ENCODE measurements at places on chromosomes 3 and 15.

GRCh38 chr3:65778968-65779367, 259.8 kb downstream of the MAGI1 start:
- no peak for DNase-seq

DNA sequence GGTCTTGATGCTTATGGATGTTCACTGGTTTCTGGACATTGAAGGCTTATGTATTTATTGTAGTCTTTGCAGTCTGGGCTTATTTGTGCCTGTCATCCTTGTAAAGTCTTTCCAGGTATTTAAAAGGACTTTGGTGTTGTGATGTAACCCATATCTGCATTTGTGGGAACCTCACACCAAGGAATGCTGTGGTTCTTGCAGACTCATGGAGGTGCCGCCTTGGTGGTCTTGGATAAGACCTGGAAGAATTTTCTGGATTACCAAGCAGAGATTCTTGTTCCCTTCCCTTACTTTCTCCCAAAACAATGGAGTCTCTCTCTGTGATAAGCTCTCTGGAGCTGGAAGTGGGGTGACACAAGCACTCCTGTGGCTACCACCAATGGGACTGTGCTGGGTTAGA, 363.5 kb upstream of the NECTIN3 start:
- DNase-seq = no peak

GRCh38 chr15:91100814-91101607, 954 bp downstream of the SV2B start:
- no peak for DNase-seq

GRCh38 chr15:41961595-41962202, 10.7 kb downstream of the EHD4 start:
- no peak for DNase-seq

DNA sequence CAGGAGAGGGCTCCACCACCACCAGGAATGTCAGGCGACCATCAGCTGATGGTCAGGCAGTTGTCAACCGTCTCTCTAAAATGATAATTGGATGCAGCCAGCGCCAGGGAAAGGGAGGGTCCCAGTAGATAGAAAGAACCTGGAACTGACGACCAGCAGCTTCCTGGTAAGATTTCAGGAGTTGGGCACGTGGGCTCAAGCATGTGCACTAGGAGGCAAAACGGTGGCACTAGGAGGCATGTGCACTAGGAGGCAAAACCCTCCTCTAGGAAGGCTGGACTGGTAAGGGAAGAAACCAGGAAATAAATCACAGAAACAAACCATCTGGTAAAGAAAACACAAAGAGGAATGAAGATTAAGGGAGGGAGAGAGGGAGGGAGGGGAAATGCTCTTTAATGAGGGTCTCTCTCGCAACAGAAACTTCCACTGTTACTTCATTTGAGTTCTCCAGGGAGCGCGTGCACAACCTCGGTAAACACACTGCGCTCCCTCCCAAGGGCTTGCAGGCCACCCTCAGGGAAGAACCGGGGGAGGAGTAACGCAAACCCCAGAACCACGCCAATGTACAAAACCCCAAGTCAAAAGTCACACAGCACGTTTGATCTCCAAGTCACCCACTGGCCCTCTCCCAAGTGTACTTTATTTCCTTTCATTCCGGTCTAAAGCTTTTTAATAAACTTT, 116.7 kb downstream of the XXYLT1 start:
- no peak for DNase-seq

- DNase-seq = no peak
Measured at GRCh38 chr3:50453907-50454306, 49.5 kb downstream of the CACNA2D2 start.

GRCh38 chr3:45082142-45082538, 56.0 kb downstream of the CLEC3B start:
- DNase-seq = no peak

- no peak for DNase-seq
Measured at GRCh38 chr3:13353936-13354542, 66.1 kb downstream of the NUP210 start.

GRCh38 chr15:32828507-32829186, 110.8 kb downstream of the GREM1 start:
- DNase-seq = no peak

GRCh38 chr3:62892951-62893350, 17.7 kb upstream of the CADPS start:
- no peak for DNase-seq

DNA sequence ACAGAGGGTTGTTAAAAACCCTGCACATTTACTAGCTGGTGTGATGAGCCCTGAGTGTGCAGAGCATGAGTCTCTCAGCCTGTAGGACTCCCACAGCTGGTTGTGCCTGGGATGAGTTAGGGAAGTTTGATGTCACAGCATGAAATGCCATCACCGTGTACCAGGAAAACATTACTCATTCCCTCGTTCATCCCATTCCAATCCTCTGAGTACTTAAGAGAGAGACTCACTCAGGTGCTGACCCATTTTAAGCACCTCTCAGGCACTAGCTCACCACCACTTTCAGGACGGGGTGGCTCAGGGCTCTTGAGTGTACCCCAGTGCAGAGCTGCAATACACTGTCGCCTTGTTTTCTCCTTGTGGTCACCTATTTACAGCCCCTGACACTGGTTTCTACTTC, 18.7 kb downstream of the MGLL start:
- DNase-seq = no peak

DNA sequence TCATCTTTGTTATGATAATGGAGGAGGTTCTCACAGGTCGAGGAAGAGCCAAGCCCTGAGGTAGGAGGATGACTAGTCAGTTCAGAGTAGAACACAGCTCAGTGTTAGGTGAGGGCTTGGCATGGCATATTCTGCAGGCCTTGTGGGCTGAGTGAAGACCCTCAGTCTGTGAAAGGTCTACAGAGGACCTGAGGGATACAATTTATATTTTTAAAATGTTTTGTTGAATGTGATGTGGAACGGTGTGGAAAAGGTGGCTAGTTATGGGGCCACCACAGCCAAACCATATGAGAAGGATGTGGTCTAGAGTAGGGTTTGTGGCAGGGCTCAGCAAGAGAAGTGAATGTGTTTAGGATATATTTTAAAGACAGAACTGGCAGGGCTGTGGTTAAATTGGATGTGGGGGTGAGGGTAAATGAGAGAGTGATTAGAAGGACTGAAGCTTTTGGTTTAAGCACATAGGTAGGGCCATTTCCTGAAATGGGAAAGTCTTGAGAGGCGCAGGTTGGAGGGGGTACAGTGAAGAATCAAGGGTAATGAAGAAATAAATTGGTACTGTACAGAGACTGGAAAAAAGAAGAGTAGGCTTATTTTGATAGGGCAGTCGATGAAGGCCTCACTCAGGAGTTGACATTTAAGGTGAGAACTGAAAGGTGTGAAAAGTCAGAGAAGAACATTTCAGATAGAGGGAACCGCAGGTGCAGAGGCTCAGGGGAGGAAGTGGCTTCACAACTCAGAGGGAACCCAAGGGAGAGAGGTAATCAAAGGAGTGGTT, 60.5 kb downstream of the SPTSSB start:
- DNase-seq = no peak

GRCh38 chr3:183249006-183249718, 3.9 kb upstream of the B3GNT5 start:
- DNase-seq = no peak

DNA sequence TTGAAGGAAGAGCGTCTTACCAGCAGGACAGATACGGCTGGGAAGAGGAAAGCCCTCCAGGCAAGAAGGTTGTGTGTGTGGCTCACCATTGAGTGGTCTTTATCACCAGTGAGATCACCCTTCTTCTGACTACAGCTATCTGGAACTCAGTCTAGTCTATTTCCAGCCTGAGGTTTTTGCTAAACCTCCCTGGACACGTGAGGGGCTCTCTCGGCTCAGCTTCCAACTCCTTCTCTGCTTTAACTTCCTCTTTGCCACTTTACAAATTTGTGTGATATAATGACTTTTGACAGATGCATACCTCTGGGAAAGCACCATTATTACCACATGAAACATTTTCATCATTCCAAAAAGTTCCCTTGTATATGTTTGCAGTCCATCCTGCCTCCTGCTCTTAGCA, 15.3 kb upstream of the ROPN1 start:
- no peak for DNase-seq

GRCh38 chr15:92095693-92096092, 242.2 kb downstream of the SLCO3A1 start:
- no peak for DNase-seq

DNA sequence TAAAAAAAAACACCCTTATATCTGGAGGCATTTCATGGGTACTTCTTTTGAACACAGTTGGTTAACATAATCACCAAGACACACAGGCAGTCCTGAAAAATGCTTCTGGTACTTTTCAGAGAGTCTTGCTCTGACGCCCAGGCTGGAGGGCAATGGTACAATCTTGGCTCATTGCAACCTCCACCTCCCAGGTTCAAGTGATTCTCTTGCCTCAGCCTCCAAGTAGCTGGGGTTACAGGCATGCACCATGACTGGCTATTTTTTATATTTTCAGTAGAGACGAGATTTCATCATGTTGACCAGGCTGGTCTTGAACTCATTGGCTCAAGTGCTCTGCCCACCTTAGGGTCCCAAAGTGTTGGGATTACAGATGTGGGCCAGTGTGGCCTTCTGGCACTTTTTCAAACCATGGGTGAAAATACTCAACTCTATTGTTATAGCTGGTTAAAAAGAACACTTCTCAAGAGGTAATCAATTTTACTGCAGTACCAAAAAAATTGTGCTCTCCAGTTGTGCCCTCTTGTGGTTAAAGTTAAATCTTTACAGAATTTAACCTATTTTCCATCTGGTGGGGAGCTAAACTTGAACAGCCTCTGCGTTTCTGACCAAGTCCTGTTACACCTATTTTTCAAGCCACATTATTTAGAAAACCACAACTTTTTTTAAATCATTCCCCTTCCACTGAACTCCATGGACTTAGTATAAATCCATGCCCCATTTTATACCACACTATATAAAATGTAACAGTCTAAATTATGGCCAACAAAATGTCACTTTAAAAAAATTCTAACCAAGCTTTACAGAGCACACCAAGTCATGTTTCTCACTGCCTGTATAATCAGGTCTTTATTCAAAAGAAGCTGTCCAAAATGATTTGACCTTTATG, 1.2 kb upstream of the SNAPC5 start:
- no peak for DNase-seq

DNA sequence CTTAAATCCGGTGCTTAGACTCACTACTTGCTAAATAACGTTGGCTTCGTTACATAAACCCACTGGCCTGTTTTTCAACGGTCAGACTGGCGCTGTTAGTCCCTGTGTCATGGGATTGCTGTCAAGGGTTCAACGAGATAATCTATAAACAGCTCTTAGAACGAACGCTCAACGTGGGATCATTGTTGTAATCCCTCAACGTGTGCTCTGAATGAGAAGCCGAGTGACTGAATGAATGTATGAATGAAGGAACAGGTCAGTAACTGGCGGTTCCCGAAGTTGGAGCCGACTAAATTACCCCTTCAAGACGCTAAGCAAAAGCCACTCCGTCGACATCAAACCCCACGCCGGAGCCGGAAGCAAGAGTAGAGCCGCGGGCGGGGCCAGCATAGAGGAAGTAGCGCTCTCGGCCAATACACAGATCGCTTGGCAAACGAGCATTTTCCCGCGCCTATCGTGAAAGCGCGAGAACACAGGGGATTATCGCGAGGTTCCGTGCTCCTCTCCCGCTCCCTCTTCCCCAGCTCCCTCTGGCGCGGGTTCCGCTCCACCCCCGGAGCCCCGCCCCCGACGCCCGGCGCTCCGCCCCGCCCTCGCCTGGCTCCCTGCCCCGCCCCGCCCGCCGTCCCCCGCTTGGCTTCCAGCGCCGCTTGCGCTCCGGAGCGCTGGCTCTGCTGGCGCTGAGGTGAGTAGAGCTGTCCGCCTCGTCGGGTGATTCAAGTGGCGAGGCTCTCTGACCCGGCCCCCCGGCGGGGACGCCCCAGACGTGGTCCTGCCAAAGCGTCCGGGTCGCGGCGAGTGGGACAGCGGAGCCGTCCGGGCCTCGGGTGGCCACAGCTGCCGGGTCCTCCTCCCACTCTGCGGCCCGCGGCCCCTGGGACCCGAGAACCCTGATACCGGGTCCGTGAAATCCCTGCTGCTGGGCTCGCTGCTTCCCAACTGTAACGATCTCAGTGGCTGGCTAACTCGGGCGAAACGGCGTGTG, at the start of gene LRRC28:
Gene LRRC28, plus strand, starts transcription at position 625 of the 985 bp plus-strand sequence. CDS start 4,477 bp downstream, outside the sequence.
- DNase-seq = peak; percentile 98

- DNase-seq = no peak
Measured at GRCh38 chr3:149114458-149114857, 15.0 kb upstream of the HPS3 start.

- DNase-seq = no peak
Measured at GRCh38 chr3:113219605-113220300, 8.4 kb downstream of the BOC start.

DNA sequence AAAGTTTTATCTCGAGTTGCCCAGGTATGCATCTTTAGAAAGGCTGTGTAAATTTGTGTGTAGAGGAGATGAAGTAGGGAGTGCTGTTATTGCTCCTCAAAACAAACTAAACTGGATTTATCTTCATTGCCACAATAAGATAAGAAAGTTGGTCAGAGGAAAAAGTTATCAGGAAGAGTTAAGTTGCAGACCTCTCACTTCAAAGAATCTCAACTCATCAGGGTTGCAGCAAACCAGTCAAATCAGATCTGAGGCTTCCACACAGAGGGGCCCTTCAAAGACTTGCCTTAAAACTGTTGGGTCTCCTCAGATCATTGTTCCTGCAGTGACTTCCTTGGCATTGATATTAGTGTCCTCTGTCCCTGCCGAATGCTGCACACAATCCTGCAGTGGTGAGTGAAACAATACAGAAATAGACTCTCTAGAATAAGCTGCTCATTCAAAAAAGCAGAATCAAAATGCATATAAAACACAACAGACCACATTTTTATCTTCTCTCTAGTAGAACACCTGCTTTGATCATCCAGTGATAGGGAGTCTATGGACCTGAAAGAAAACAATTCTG, 191.2 kb upstream of the CBLB start:
- no peak for DNase-seq

GRCh38 chr15:68885070-68885469, 45.3 kb upstream of the SPESP1 start:
- no peak for DNase-seq

- no peak for DNase-seq
Measured at GRCh38 chr15:78923480-78924360, 21.1 kb downstream of the CTSH start.

DNA sequence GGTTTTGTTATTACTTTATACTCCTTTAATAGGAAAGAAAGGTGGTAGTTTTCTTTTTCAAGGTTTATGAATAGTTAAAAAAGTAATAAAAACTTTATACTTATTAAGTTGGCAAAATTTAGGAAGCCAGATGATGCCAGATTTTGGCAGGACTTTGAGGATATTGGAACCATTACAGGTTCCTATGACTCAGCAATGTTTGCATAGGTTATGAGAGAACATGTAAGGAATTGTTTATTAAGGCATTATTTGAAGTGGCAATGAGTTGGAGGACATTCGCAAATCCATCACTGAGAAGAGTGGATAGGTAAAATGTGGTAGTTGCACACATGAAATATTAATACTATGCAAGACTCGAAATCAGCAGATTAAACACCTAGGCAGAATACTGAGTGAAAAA, 29.9 kb downstream of the CDAN1 start:
- peak; percentile 42 for DNase-seq

GRCh38 chr3:177061369-177061768, 135.9 kb downstream of the TBL1XR1 start:
- no peak for DNase-seq

GRCh38 chr3:15964605-15965442, 167.0 kb upstream of the ANKRD28 start:
- DNase-seq = no peak

Measured in pancreas (tissue), 10 donors.